ENCODE measurements at places on chromosomes 4 and X. TPM values are rescaled to one million over a fixed set of nuclear protein-coding genes. Genes with fewer than 3 reads are reported as not detected.

- no peak overlapping the region for H3K27ac ChIP-seq
- peaks cover 6% of the 10 kb centered on the region for H3K36me3 ChIP-seq
- no peaks in the 10 kb centered on the region for H3K27me3 ChIP-seq
- DNase-seq: no peak
Observed at GRCh38 chr4:75726577-75726976, 2.2 kb downstream of the USO1 start.

- H3K4me3 ChIP-seq: no peak overlapping the region
- no peak overlapping the region for H3K27ac ChIP-seq
- DNase-seq: no peak
- H3K36me3 ChIP-seq: no peaks in the 10 kb centered on the region
- no peaks in the 10 kb centered on the region for H3K27me3 ChIP-seq
- H3K4me1 ChIP-seq: no peaks in the 10 kb centered on the region
Observed at GRCh38 chr4:150167054-150167453, 88.8 kb downstream of the DCLK2 start.

GRCh38 chrX:1485033-1485432, 32.3 kb upstream of the ASMTL start:
- peaks cover 39% of the 10 kb centered on the region for H3K4me1 ChIP-seq
- DNase-seq: no peak
- no peaks in the 10 kb centered on the region for H3K27me3 ChIP-seq
- no peak overlapping the region for H3K27ac ChIP-seq
- no peak overlapping the region for H3K4me3 ChIP-seq

- peaks cover 6% of the 10 kb centered on the region for H3K27me3 ChIP-seq
- H3K4me1 ChIP-seq: no peaks in the 10 kb centered on the region
- no peaks in the 10 kb centered on the region for H3K36me3 ChIP-seq
- no peak for DNase-seq
Observed at GRCh38 chr4:55765070-55765469, 54.5 kb upstream of the EXOC1L start.

GRCh38 chr4:153623491-153623890, 60.6 kb upstream of the TLR2 start:
- H3K36me3 ChIP-seq: peaks cover 50% of the 10 kb centered on the region
- peaks cover 17% of the 10 kb centered on the region for H3K4me1 ChIP-seq
- no peaks in the 10 kb centered on the region for H3K27me3 ChIP-seq
- no peak for DNase-seq
- no peak overlapping the region for H3K4me3 ChIP-seq

DNA sequence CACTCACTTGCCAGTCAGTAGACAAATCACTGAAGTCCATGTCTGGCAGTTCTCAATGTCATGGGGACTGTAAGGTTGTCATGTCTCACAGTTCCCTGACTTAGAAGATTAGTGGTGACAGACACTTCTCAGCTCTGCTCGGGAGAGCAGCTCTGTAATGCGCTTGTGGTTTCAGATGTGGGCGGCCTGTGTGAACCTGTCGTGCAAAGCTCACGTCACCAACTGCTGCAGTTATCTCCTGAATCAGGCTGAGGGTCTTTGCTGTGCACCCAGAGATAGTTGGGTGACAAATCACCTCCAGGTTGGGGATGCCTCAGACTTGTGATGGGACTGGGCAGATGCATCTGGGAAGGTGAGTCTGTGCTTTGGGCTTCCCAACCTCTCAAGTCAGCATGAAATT, at the start of gene IL9R:
TSS of gene IL9R (plus strand) at position 261 of the 400 bp plus-strand sequence. CDS start at position 325, 64 bp downstream.
- no peaks in the 10 kb centered on the region for H3K27me3 ChIP-seq
- no peak within 1 kb of the TSS for H3K27ac ChIP-seq
- DNase-seq: peak; percentile 65
- no peak within 1 kb of the TSS for H3K4me3 ChIP-seq

- peaks cover 21% of the 10 kb centered on the region for H3K36me3 ChIP-seq
- H3K27me3 ChIP-seq: no peaks in the 10 kb centered on the region
- peak overlapping the region; percentile 85 for H3K4me3 ChIP-seq
- peaks cover 16% of the 10 kb centered on the region for H3K4me1 ChIP-seq
- peak overlapping the region; percentile 83 for H3K27ac ChIP-seq
Observed at GRCh38 chrX:135295238-135295943, 13.9 kb upstream of the ETDC start.

DNA sequence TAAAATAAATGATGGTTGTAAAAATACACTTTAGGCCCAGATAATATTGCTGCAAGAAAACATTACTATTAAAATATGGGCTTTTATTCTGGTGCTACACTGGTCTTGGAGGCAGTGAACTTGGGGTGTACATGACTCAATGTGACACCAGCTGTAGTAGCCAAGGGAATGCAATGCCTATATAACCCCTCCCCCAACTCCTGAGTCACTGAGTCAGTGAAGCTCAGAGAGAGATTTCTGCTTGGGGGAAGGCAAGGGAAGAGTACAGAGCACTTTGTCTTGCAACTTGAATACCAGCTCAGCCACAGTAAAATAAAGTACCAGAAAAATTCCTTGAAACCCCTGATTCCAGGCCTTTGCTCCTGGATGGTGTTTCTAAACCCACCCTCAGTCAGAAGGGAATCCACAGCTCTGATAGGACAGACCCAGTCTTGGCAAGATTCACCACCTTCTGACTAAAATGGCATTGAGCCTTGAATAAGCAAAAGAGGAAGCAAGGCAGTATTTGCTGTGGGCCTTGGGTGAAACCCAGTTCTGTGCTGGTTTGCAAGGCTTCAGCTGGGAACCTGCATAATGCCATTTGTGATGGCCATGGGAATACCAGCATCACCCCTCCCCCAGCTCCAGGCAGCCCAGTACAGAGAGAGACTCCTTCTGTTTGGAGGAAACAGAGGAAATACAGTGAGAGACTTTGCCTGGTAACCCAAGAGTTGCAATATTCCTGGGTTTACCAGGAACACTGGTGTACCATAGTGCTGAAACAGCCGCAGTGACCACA, 209.9 kb downstream of the IQCM start:
- no peak for DNase-seq
- H3K4me3 ChIP-seq: no peak overlapping the region
- no peaks in the 10 kb centered on the region for H3K4me1 ChIP-seq
- H3K27ac ChIP-seq: no peak overlapping the region
- H3K27me3 ChIP-seq: no peaks in the 10 kb centered on the region

GRCh38 chr4:187390646-187391045, 604.9 kb upstream of the ZFP42 start:
- H3K4me1 ChIP-seq: no peaks in the 10 kb centered on the region
- H3K27me3 ChIP-seq: no peaks in the 10 kb centered on the region
- no peak for DNase-seq
- no peak overlapping the region for H3K27ac ChIP-seq
- no peak overlapping the region for H3K4me3 ChIP-seq
- no peaks in the 10 kb centered on the region for H3K36me3 ChIP-seq

GRCh38 chrX:134004084-134004483, 18.7 kb upstream of the GPC3 start:
- no peaks in the 10 kb centered on the region for H3K36me3 ChIP-seq
- no peak overlapping the region for H3K4me3 ChIP-seq
- H3K4me1 ChIP-seq: peaks cover 6% of the 10 kb centered on the region
- no peak for DNase-seq
- no peak overlapping the region for H3K27ac ChIP-seq

GRCh38 chr4:183987987-183988392, 82.9 kb downstream of the STOX2 start:
- H3K4me3 ChIP-seq: no peak overlapping the region
- H3K27ac ChIP-seq: no peak overlapping the region
- peaks cover 4% of the 10 kb centered on the region for H3K4me1 ChIP-seq
- peak; percentile 22 for DNase-seq
- H3K27me3 ChIP-seq: peaks cover 8% of the 10 kb centered on the region

DNA sequence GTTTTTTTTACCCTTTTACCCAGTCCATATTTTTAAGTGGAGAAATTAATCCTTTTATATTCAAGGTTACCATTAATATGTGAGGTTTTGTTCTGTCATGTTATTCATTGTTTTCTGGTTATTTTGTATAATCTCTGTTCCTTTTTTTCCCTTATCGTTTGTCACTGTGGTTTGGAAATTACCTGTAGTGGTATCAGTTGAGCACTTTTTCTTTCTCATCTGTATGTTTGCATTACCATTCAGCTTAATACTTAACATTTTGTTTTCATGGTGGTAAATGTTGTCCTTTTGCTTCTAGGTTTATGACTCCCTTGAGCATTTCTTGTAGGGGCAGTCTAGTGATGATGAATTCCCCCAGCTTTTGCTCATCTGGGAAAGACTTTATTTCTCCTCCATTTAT, 6.6 kb downstream of the ETDC start:
- no peaks in the 10 kb centered on the region for H3K27me3 ChIP-seq
- H3K4me3 ChIP-seq: no peak overlapping the region
- H3K36me3 ChIP-seq: peaks cover 18% of the 10 kb centered on the region
- H3K4me1 ChIP-seq: no peaks in the 10 kb centered on the region
- no peak overlapping the region for H3K27ac ChIP-seq

- no peak overlapping the region for H3K4me3 ChIP-seq
- no peaks in the 10 kb centered on the region for H3K27me3 ChIP-seq
- no peaks in the 10 kb centered on the region for H3K36me3 ChIP-seq
- H3K27ac ChIP-seq: no peak overlapping the region
Observed at GRCh38 chr4:160299608-160300007, 1196.7 kb downstream of the RAPGEF2 start.

- H3K27ac ChIP-seq: no peak overlapping the region
- H3K36me3 ChIP-seq: peaks cover 5% of the 10 kb centered on the region
- no peak for DNase-seq
- peaks cover 44% of the 10 kb centered on the region for H3K4me1 ChIP-seq
Observed at GRCh38 chr4:77073981-77074380, 1.8 kb downstream of the CCNI start.

DNA sequence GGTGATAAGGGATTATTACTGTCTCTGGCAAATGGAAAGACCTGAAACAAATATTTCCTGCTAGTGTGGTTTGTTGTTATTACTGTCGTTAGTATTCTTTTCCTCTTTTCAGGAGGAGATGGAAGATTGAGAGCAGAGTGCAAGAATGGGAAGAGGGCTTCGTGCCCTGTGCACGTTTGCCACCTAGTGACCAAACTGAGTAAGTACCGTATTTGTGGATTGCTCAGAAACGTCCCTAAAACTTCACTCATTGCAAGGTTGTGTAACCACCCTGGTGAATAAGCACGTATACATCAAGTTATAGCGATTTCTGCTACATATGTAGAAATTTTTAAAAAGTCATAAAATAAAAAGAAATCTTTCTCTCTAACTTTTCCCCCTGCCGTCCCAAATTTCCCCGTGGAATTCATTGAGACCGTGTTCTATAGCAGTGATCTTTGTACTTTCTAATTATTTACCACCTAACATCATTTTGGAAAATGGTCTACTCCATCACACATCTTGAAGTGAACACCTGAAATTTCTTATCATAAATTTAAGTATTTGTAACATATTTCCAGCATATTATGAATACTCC, 24.3 kb downstream of the LINC00632 start:
- H3K4me3 ChIP-seq: no peak overlapping the region
- no peaks in the 10 kb centered on the region for H3K4me1 ChIP-seq
- H3K36me3 ChIP-seq: no peaks in the 10 kb centered on the region
- H3K27me3 ChIP-seq: no peaks in the 10 kb centered on the region

DNA sequence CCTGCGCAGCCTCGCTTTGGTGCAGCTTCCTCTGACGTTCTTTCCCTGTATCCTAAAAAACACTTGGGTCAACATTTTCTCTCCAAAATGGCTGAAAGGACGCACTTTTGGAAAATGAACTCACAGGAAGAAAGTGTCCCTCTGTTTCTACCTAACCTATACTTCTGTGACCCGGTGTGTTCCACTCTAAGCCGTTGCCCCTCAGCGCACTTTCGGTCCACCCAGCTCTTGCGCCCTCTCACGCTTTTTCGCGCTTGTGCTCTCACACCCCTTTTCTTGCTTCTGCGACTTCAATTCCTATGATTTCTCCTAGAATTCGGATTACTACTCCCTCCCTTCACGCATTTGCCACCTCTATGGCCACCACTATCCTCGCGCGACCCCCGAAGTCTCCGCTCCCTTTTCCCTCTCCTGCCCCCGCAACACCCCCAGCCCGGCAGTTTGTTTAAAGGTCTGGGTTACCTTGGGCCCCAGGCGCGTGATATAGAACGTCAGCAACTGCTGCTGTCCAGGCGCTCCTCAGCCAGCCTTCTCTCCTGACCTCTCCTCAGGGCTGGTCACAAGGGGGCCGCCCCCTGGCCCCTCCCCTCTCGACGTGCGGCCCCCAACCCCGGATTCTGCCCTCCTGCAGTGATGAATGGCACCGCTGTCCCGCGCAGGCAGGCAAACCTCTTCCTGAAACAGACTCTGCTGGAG, at the start of gene USP51:
TSS of gene USP51 (minus strand) at position 535 of the 696 bp plus-strand sequence. CDS start 909 bp downstream, outside the sequence.
- no peaks in the 10 kb centered on the region for H3K36me3 ChIP-seq
- H3K4me3 ChIP-seq: peak within 1 kb of the TSS; percentile 88
- H3K4me1 ChIP-seq: peaks cover 7% of the 10 kb centered on the region
- H3K27ac ChIP-seq: peak within 1 kb of the TSS; percentile 95

DNA sequence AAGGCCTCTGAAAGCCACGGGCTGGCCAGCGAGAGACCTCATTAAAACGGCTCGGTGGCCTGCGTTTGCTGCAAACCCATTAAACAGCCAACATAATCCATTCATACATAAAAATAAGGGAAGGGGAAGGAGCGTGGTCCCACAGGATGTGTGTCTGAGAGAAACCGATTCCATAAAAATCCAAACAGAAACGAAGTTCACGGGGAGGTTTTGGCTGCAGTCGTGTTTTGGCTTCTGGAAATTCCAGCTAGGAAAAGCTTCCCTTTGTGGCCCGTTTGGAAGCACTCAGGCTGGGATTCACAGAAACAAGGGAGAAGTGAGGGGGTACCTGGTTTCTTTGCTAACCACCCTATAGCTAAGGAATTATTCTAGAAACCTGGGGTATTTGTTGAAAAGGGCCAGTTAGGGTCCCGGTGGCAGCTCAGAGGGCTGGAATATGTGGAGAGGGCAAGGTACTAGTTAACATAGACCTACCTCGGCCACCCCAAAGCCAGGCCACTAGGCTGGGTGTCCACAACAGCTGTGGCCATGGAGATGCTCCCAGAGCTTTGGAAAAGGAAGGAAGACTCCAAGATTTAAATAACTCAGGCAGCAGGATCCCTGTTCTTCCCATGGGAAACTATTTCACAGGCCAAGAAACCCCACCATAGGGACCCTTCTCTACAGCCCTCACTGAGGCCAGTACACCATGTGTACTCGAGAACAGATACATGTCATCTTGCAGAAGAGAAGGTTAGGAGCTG, 166.8 kb downstream of the BCOR start:
- no peak overlapping the region for H3K4me3 ChIP-seq
- no peaks in the 10 kb centered on the region for H3K36me3 ChIP-seq
- no peak overlapping the region for H3K27ac ChIP-seq

GRCh38 chrX:149032449-149032848, 472.7 kb downstream of the IDS start:
- no peak overlapping the region for H3K27ac ChIP-seq
- no peaks in the 10 kb centered on the region for H3K4me1 ChIP-seq
- no peak for DNase-seq
- H3K27me3 ChIP-seq: no peaks in the 10 kb centered on the region
- no peaks in the 10 kb centered on the region for H3K36me3 ChIP-seq
- no peak overlapping the region for H3K4me3 ChIP-seq

SOD3 gene
- total RNA-seq: not detected

INTS6L gene
- 14.2 TPM for total RNA-seq

TRIM60 gene
- total RNA-seq: not detected

SOX3 gene
- not detected for total RNA-seq

TMEM47 gene
- not detected for total RNA-seq

MUC7 gene
- total RNA-seq: not detected

All from activated naive CD4-positive, alpha-beta T cell treated with anti-CD3 and anti-CD28 coated beads for 36 hours (primary cell).